GM13977 (cell line): ENCODE measurements at places on chromosomes 6 and 20.

DNA sequence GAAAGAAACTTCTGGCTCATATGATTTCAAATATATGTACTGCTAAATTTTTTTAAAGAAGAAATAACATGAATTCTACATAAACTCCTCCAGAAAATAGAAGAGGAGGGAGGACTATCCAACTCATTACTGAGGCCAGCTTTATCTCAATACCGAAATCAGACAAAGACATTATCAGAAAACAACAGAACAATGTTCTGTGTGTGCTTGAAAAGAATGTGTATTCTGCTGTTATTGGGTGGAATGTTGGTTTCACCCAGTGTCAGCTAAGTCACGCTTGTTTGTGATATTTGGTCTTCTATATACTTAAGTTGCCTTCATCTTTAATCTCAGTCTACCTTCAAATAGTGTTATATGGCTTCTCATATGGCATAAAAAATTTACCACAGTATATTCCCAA lies 18.6 kb upstream of the ELOVL2 start:
- DNase-seq: no peak

GRCh38 chr6:35327349-35328027 lies 14.9 kb upstream of the PPARD start:
- DNase-seq: peak; percentile 79

DNA sequence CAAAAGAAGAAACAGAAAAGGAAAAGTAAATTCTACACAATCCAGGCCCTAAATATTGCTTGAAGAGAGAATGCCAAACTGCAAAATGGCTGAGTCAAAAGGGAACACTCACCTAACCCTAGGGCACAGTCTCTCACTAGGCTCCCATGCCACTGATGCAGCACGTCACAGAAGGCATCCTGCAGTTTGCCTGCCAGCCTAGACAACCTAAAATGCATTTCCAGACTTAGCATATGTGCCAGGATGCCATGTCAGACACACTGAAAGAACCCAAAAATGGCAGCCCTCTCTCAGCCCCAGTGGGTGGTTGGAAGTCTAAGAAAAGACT lies 10.6 kb upstream of the SIRPD start:
- DNase-seq: no peak

GRCh38 chr6:169215201-169215681 lies 38.4 kb downstream of the THBS2 start:
- no peak for DNase-seq

GRCh38 chr20:10707068-10707467 lies 33.3 kb upstream of the JAG1 start:
- DNase-seq: no peak

GRCh38 chr6:111642463-111643158 lies 36.9 kb upstream of the TRAF3IP2 start:
- peak; percentile 64 for DNase-seq

GRCh38 chr20:19935842-19936241 lies 81.3 kb upstream of the NAA20 start:
- DNase-seq: no peak

GRCh38 chr6:43295456-43295855 lies 2.6 kb upstream of the SLC22A7 start:
- DNase-seq: no peak

DNA sequence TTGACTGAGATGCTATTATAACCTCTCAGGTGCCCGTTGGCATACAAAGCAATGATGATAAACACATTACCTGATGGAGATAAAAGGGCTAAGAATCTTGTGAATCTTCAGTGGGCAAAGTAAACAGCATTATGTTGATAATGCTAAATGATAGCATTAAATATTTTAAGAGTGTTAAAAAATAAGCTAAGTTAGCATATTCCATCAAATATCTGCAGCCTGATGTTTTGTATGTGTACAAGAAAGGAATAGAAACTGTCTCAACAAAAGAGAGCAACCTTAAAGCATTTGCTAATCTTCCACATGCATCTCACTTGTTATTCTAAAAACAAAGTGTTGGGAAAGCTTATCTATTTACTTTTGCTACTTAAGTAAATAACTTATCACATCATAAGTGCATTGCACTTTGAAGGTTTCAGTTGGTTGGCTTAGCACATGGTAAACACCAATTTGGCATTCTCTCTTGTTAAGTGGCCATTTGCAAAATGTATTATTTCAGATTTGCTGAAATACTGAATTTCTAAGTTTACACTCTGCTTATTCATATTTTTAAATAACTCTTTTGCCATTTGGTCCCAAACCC lies 151.6 kb downstream of the SYNDIG1 start:
- no peak for DNase-seq

GRCh38 chr6:99816795-99817194 lies 177.2 kb downstream of the MCHR2 start:
- no peak for DNase-seq

GRCh38 chr6:170035901-170036304 lies 255.0 kb downstream of the DLL1 start:
- DNase-seq: no peak

- DNase-seq: no peak
These were observed 29.5 kb downstream of the GHRH start for GRCh38 chr20:37231947-37232630.

DNA sequence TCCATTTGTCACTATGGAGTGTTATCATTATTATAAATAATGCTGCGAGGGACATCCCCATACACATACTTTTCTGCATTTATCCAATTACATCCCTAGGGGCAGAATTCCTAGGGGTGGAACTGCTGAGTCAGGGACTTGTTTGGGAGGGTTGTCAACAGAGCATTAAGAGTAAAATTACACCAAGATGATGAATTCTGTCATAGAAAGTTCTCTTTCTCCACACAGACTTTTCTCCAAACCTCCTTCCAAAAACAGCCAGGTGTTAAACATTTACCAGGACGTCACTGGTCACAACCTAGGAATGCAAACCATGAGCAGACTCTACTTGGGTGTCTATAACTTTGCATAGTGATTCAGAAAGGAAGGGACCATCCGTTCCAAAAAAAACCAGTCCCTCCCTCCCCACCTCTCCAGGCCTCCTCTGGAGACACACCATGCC lies 95.5 kb downstream of the PRND start:
- no peak for DNase-seq

- no peak for DNase-seq
These were observed 3.5 kb downstream of the C20orf204 start for GRCh38 chr20:64039293-64040160.

DNA sequence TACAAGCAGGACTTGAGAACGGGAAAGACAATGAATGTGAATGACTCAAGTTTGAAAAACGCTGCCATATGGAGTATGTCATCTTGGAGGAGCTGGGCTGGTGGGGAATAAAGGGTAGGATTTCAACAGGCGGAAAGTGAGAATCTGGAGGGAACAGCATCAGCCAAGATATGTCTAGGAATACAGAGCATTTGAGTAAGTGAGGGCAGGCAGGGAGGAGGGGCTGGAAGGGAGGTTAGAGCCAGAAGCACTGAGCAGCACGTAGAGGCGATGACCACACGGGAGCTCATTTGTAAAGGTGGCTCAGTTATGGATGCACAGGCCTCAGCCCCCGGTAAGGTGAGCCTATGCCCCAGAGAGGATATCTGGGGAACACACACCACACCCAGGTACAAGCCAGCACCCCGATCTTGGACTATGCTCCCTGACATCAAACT lies 115.1 kb downstream of the ZMYND8 start:
- no peak for DNase-seq

DNA sequence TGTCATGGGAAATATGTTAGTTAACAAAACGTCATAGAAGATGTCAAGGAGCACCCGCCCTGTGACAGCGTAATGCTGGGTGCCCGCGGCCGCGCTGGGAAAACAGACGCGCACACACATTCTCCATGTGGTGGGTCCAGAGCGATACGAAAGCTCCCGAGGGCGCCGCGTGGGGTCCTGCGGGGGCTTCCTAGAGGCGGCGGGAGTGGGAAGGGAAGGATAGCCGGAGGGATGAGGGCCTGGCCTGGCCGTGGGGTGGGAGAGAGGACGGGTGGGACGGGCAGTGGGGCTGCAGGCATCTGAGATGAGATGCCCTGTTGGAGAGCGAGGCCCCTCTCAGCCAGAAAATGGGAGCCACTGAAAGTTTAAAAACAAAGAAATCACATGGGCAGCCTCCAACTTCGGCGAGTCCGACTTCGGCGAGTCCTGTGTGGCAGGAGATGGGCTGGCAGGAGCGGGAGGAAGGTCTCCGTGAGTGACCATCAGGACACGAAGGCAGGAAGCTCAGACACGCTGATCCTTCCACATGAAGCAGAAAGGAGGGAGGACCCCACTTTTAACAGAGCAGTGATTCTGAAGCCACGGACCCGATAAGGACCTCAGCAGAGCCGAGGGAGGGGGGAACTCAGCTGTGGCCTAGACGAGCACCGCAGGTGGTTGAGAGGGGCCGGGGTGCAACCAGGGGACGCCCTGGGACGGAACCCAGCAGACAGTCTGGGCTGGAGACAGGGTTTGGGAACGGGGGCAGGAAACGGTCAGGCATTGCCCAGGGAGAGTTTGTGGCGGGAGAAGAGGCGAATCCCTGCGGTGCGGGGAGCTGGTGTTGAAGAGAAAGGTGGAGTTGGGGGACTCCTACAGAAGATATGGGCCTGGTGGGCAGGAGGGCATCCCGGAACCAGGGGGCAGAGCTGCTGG lies 114.1 kb upstream of the FRMD1 start:
- no peak for DNase-seq

DNA sequence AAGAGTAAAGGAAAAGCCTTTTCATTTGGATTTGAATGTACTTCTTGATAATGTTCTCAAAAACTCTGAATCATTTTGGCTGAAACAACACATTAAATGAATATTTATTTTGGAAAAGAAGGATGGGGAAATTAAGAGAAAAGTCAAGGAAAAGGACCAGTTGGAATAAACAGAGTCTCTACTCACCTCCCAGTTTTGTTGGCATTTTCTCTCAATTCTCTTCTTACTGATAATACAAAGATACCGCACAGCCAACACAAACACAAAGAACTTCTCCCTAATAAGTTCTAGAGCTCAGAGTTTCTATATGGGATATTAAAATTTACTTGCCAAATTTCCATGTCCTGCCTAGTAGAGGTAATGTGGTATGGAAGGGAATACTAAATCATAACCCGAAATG lies 13.1 kb downstream of the EPM2A start:
- DNase-seq: no peak

DNA sequence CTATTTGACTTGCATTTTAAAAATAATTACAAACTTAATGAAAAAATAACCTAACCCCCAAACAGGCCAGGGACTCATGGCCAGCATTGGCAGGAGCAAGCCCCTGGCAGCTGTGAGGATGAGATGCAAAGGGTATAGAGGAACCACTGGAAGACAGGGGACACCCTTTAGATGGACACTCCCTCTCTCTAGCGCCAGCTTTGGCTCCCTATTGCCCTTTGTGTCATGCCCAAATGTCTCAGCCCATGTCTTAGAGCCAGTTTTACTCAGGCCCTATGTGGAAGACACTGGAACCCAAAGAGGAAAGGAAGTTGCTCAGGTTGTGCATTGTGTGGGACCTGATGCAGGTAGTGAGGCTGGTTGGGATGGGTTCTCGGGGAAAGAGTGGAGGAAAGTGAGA lies 34.9 kb upstream of the RSPO4 start:
- no peak for DNase-seq

DNA sequence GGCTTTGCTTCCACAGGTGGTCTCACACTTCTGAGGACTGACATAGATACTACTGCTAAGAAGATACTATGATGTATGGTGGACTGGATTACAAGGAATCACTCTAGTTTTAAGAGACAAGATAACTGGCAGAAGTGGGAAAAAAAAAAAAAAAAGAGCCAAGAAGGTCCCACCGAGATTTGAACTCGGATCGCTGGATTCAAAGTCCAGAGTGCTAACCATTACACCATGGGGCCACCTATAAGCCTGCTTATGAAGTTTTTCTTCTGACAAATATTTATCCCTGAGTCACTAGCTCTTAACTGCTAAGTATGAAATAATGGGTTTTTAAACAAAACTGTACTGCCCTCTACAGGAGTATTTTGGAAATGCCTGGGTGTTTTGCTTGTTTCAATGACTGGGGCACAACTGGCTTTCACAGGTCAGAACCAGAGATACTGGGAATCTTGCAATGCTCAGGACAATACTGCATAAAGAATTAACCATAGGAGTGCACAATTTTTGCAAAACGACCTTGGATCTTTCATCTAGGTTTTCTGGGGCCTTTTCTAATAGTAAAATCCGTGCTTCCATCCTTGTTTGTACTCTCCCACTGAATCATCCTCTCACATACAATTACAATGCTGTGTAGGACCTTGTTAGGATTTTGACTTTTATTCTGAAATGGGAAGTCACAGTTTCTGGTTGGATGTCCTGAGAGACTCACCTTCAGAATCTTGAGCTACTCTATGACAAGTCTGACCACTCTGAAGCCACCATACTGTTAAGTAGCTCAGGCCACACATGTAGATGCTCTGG lies 116.3 kb downstream of the OR2B2 start:
- DNase-seq: peak; percentile 62

DNA sequence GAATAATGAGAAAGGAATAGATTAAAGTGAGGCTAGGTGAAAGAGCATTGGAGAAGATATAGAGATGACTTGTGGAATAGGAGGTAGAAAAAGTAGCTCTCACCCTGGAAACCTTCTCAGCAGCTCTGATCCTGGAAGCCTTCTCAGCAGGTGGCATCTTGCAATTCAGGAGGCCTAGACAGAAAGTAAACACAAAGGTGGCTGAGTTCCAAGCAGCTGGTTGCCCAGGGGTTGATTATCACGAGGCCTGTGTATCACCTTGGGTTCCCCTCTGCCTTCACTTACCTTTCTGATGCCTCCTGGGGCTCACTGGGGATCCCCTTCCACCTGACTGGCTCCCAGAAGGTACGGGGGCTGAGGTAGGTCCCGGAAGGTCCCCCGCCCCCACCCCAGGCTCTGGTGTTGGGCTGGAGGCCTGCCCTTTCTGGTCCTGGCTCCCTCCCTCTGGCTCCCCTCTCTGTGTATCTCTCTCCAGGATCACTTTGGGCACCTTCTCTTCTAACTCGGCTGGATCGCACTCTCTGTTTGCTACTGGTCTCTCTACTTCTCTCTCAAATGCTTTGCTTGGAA lies 9.7 kb downstream of the MDC1 start:
- no peak for DNase-seq

DNA sequence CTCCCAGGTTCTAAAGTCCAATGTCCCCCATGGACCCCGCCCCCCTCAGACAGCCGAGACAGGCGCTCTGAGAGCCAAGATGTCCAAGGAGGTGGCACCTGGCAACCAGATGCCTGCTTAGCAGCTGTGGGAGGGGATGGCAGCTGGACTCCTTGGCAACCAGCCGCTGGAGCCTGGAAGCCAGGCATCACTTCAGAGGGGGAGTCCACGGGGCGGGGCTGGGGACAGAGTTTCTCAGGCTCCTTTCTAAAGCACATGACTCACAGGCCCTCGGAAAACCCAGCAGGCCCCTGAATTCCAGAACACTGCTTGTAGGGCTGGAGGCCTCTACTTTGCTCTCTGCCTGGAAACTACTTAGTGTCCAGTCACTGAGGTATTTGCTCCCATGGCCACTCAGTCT lies 51.5 kb downstream of the PREX1 start:
- no peak for DNase-seq
